ENCODE measurements at places on chromosomes 7 and 10.

- DNase-seq = no peak
Observed at GRCh38 chr10:101155896-101156295, 24.8 kb downstream of the TLX1 start.

GRCh38 chr10:17445400-17445998 lies 8.9 kb downstream of the ST8SIA6 start:
- DNase-seq = no peak

DNA sequence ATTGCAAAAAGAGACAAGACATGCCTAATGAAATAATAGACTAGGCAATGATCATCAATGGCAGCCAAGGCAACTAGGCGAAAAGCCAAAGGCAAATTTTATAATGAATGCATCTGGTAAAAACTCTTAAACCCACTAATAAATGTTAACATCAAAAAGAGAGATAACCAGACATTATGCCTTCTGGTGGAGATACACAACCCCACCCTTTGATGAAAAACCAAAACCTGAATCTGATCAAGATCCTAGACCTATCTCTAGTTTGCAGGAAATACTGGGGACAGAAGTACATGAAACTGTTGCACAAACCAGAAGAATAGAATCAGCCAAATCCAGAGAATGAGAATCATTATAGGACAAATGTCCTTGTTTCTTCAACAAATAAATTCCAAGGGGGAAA lies 22.0 kb upstream of the GSAP start:
- DNase-seq = no peak

- DNase-seq = no peak
Observed at GRCh38 chr10:31147210-31147608, 115.5 kb upstream of the ZNF438 start.

GRCh38 chr10:125043841-125044658 lies 102.1 kb downstream of the ZRANB1 start:
- no peak for DNase-seq

GRCh38 chr10:34537629-34538231 lies 277.4 kb downstream of the PARD3 start:
- no peak for DNase-seq

DNA sequence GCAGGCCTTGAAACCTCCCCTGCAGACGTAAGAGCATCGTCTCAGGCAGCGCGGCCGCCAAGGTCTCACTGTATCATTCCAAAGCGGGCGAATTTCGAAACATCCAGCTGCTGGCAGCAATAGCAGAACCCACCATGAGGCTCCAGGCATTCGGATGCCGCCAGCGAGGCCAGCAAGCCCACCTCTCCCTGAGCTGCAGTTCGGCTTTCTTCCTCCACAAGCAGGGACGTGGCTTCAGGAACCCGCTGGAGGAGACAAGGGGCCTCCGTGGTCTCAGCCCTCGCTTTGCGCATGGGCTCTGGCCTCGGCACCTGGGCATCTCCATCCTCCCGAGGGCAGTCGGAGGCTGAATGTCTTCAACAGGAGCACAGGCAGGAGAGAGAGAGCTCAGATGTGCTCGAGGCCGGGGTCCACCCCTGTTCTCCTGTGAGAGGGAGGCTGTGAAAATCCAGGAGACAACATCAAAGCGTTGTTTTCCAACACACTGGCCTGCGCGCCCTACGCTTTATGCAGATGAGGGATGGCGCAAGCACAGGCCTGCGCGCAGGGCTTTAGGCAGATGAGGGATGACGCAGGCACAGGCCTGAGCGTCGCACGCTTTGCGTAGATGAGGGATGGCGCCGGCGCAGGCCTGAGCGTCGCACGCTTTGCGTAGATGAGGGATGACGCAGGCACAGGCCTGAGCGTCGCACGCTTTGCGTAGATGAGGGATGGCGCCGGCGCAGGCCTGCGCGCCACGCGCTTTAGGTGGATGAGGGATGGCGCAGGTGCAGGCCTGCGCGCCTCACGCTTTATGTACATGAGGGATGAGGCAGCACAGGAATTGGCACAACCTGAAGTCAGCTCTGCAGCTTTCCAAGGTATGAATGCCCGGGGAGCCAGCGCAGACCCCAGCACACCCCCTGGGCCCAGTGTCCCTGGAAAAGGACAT lies 103.2 kb downstream of the WDR37 start:
- no peak for DNase-seq

GRCh38 chr10:125662584-125662983 lies 20.4 kb downstream of the TEX36 start:
- DNase-seq = no peak

GRCh38 chr10:35424680-35425285 lies 88.5 kb downstream of the CCNY start:
- DNase-seq = no peak

GRCh38 chr10:25017154-25017590 lies 760 bp downstream of the THNSL1 start:
- DNase-seq = no peak

DNA sequence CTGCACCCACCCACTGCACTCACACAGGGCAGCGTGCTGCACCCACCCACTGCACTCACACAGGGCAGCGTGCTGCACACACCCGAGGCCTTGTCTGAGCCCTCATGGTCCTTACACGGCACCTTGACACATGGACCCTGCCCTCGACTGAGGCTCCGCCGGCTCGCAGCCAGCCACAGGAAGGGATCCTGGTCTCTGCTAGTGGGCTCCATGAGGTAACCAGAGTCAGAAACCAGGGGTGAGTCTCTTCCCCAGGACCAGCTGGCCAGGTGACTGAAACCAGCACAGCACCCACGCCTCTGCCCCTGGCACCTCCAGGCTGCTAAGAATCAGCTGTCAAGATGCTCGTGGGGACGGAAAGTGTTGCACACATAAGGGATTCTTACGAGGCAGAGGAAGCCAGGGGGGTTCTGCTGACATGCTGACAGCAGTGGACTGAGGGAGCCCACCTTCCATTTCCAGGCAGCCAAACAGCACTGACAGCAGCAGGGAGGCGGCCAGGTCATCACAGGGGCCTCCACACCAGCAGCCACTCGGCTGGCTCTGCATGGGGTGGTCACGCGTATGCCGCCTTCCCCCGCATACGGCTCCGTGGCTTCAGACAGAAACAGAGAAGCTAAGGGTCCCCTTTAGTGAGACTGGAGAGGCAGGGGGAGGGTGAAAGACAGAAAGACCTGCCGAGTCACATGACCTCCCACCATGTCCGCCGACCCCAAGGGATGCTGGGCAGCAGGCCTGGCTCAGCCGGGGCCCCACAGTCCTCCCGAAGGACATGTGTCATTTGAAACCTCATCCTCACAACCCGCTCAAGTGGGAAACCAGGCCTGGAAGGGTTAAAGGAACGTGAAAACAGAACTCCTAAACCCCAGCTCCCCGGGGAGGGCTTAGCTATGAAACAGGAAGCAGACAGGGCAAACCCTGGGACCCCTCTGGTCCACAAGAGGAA lies 34.2 kb downstream of the GPER1 start:
- no peak for DNase-seq

DNA sequence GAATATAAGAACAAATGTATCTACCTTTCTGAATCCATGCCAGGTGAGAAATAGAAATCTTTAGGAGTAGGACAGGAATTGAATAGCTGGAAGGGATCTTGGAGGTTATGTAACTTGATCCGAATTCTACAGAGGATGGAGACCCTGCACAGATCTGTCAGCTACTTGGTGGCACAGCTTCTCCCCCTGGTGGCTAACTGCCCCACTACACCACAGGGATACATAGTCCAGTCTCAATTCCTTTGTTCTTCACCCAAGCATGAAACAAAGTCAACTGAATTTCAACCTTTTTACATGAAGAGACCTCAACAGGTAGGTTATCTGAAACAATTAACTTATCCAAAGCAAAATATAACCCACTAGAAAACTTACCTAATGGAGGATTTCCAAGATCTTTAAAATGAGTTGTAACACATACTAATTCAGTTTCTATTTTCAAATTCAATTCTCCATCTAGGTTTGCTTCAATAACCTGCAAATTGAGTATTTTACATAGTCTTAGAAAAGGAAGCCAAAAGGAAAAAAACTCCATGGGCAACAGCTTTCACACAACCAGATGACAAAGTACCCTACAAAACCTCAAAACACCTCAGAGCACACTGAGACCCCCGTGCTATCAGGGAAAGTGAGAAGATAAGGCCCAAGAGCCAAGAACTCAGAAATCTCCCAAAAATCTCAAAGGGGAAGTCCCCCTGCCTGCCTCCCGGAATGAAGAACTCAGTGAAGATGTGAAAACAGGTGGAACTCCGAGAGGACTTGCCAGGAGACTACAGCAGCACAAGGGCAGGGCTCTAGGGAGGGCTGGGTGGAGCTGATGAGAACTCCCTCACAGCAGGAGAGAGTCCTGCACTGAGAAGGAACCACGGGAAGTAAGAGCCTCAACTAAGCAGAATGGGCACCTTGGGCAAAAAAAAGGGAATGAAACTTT lies 10.3 kb downstream of the HUS1 start:
- DNase-seq = peak; percentile 21

DNA sequence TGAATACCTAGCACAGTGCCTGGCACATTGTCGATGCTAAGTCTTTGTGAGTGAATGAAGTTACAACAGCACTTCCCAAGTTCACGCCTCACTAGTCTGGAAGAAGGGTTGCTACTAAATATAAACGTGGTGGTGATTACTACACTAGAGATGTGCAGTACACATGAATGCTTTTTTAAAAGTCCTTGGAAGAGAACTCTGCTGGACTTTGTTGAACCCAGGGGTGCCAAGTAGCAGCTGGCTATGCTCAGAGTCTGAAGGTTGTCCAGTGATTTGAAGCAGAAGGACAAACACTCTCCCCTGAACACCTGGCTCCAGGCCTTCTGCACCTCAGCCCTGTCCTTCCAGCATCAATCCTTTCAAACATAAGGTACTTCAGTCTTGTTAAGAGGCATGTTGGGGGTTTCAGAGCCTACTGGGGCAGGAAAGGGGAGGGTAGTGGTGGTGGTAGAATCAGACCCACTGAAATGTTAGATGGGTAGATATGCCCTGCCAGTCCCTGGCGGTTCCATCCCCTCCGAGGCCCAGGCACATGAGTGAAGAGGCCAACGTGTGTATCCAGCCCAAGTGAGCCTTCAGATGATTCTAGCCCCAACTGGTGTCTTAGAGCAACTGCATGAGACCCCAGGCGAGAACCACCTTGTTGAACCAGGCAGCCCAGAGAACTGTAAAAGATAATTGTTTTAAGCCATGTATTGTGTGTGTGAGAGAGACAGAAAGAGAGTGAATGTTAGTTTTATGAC lies 94.4 kb downstream of the TAX1BP1 start:
- DNase-seq = no peak

- no peak for DNase-seq
Observed at GRCh38 chr7:26487780-26488515, 196.3 kb downstream of the SNX10 start.

DNA sequence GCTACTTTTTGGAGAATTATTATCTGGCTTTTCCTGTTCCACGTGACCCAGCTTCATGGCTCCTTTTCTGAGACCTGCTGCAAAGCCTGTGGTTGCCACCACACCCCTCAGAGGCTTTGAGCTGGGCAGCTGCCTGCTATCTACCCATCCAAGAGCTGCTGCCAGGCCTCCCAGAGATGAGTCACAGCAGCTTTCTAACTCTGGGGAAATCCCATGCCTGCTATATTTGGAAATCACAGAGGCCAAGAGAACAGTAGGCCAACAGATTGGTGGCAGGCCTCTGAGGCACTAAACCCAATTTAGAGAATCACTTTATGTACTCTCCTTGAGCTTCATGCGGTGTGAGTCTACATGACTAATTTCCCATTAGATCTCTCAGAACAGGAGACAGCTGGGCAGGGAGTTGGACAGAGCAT lies 35.2 kb downstream of the SGCE start:
- DNase-seq = no peak

DNA sequence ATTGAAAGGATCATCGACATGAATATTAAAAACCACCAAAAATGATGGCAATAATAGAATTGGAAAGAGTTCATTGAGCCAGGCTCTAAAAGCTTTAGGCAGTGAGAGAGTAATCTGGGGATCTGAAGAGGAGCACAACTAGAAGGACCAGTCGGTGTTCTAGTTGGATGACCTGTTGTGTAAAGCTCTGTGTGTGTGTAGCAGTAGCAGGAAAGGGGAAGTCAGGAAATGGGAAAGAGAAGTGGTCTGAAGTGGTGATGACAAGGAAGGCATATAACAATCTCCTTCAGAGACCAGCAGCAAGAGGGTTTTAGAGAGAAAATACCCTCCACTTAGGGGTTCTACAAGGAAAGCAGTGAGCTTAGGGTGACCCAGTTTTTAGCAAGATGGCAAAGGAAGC lies 539.2 kb downstream of the HTR7 start:
- no peak for DNase-seq

DNA sequence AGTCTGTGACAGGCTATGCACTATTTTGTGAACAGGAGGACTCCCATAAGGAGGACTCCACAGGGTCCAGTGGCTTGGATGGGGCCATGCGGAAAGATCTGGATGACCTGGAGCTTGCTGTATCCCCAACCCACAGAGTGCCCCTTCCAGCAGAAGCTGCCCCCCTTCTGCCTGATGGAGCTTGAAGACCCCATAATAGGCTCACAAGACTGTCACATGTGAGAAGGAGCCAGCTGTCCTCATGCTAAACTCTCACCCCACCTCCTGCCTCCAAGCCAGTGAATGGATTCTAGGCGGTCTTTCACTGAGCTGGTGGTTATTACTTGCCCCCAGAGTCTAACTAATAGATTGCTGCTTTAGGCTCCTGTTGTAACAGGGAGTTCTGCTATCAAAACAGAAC lies 79.1 kb downstream of the XRCC2 start:
- DNase-seq = no peak

DNA sequence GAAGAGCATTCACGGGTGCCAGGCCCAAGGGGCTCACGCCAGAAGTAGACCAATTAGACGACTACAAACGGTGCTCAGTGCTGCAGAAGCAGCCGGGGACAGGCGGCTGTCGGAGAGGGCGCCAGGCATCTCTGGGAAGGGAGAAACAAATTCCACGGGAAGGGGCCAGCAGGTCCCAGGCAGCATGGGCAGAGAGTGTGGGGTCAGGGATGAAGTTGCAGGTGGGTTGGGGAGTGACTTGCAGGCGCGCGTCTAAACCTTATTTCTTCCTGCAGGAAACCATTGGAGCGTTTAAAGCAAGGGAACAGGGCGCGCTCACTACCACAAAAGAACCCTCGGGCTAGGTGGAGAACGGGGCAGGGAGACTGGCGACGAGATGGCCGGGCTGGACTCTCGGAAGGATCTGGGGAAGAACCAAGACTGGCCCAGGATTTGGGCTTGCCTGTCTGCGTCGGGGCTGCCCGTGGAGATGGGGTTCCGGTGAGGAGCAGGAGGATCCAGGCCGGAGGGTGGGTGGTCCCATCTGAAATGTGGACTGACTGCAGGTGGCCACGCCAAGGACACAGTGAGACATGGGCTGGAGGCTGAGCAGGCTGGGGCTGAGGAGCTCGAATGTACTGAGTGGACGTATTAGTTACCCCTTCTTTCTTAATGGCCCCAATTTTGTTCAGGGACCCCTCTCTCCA lies 116.3 kb upstream of the DIP2C start:
- DNase-seq = no peak

- DNase-seq = no peak
Observed at GRCh38 chr10:4141471-4141870, 356.5 kb upstream of the KLF6 start.

DNA sequence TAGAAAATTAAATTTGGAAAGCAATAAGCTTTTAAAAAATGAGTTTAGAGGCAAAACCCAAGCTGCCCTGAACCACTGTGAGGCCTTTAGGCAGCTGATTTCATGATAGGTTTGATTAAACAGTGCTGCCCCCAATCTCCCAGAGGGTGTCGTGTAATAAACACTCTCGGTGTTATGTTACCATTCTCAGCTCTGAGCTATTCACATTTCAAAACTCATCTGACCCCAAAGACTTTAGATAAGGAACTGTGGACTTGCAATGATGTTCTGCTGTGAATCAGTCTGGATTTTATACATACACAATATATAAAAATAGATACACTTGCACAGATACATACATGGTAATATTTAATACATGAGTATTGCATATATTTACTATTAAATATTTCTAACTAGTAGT lies 120.4 kb downstream of the MALRD1 start:
- DNase-seq = no peak

- DNase-seq = no peak
Observed at GRCh38 chr7:26472971-26473370, 181.3 kb downstream of the SNX10 start.
